ENCODE measurements at places on chromosomes 1 and 21.

DNA sequence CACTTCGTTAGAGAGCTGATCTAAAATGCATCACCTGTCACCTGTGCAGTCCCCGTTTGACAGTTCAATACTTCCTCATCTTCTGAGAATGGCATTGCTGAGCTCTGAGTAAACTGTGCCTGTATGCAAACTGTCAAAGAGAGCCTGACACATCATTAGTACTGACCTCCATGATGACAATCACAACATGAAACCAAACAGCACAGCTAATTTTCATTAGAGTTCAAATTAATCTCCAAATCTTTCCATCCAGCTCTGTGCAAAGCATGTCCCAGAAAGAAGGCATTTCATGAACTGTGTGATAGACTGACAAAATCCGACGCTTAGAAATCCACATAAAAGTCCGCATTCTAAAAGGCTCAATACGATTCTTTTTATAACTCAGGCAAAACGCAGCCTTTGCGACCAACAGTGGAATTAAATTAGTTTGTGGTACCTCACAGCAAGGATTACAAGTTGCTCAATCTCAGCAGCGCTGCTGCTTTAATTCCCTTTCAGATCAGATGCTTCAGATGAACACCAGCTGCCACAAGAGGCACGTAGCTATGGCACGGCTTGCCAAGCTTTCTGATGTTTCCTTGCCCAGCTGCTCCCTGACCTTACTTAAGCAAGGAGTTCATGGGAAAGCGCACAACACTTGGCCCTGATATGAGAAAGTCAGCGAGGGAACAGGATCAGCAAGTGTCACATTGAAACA, 765.5 kb upstream of the PRMT6 start:
- no peak for DNase-seq

GRCh38 chr21:46092811-46093667, 4.9 kb upstream of the COL6A2 start:
- DNase-seq, result no peak

DNA sequence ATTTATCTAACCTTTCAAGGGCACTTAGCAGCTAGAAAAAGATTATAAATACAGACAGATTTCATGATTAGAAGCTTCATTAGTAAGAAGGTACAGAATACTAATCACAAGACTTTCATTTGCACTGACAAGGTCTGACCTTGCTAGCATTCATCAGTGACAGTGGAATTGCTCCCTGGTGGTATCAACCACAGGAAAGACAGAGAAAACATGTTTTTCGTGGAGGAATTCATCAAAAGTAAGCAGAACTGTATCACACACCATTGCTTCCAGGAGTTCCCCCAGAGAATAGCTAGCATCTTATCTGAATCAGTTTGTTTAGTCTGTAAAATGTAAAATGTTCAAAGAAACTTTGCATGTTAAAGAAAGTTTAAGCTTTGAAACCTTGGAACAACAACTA, 20.6 kb upstream of the CRB1 start:
- DNase-seq, result no peak

DNA sequence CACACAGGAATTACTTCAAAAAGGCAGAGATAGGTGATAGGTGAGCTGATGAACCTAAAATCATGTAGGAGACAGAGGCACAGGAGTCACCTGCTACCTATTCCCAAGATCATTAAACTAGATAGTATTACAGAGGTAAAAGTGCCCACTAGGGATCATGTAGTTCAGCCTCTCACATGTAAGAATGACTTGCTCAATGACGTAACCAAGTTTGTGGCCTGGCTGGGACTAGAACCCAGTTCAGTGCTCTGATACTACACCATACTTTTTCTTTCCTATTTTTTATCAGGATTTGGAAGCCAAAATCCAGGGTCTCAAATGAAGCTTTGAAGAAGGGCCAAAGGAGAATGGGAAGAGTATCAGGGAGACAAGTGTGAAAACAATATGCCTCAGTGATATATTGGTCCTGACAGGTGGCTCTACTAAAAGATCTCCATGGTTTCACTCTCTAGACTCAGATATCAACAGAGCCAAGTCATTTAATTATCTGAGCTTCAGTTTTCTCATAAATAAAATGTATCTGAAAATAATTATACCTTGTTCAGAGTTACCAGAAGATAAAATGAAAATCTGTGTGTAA, 87.3 kb upstream of the SLFNL1 start:
- DNase-seq, result no peak

DNA sequence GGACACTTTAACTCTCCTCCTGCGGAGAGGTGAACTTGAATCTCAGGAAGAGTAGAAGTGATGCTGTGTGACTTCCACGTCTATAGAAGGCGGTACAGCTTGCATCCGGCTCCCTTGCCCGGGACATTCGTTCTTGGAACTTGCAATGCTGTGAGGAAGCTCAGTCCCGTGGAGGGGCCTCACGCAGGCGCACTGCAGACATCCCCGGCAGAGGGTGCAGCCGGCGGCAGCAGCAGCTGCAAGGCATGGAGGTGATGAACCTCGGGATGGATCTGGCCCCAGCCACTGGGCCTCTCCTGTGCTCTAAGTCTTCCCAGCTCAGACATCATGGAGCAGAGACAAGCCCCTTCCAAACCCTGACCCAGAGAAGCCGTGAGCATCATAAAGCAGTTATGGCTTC, 61.8 kb upstream of the SOD1 start:
- DNase-seq, result no peak

- no peak for DNase-seq
Measured at GRCh38 chr1:29050166-29050565, 73.5 kb downstream of the TMEM200B start.

- no peak for DNase-seq
Measured at GRCh38 chr1:236654957-236655356, 31.3 kb upstream of the ACTN2 start.

- no peak for DNase-seq
Measured at GRCh38 chr1:79791488-79792218, 785.1 kb upstream of the ADGRL4 start.

DNA sequence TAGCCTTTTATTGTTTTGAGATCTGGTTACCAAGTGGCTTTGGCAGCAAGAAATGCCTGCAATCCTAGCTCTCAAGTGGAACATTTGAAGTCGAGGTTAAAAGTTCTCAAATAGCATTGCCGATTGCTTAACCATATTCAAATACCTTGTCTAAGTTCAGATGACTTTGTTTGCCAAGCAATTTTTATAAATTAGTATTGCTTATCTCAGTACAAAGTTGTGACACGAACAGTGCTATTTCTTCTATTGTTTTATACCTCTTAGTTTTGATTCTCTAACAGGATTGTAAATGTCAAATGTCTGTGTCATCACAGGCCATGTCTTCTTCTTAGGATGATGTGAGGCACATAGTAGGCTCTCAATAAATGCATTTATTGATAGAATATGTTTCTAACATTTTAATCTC, 633.3 kb downstream of the PTPRC start:
- no peak for DNase-seq

GRCh38 chr1:12552951-12553921, 64.8 kb downstream of the DHRS3 start:
- DNase-seq, result no peak

GRCh38 chr1:41030872-41031616, 9.5 kb upstream of the SLFNL1 start:
- no peak for DNase-seq

GRCh38 chr1:118927427-118928187, 60.5 kb downstream of the TBX15 start:
- no peak for DNase-seq

DNA sequence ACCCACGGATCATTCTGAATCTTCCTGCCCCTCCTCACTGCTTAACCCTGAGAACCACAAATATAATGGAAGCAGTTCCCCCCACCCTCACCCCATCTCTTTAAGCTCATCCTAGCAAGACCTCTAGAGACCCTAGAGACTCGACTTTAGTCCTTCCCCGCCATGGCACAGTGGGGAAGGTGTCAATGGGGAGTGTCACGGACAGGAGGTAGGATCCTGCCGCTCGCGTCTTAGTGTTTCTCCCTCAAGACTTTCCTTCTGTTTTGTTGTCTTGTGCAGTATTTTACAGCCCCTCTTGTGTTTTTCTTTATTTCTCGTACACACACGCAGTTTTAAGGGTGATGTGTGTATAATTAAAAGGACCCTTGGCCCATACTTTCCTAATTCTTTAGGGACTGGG, 677 bp upstream of the PMF1 start:
- DNase-seq, result no peak

DNA sequence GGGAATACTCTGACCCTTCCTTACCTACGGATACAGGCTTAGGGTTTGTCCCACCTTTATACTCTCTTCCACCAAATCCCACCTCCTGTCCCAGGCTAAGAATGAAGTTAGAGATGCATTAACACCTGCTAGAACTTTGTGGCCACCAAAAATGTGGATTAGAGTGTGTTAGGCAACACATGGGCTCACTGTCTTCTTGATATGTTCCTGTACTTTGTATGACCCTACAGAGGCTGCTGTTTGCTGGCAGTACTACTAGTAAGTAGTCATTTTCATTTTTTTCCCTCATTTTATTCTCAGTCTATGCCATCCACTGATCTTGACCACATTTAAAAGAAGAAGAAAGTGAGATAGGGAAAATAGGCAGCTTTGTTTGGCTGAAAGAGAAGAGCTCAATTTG, 21.0 kb upstream of the TMEM39B start:
- DNase-seq, result no peak

DNA sequence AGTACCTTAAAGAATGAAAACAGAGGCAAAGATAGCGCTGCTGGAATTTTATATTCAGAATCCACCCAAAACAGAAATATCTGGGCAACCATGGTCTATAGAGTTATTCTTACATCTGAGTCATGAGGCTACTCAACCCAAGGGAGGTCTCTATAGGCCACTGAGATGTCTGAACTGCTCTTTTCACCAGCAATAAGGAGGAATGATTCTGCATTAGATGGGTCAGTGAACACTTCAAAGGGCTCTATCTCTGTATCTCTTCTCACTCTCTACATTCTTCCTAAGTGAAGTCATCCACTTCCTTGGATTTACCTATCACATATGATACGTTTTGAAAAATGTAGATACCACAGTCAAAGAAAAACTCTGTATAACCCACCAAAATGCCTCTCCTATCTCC, 90.2 kb upstream of the NGF start:
- DNase-seq, result no peak

DNA sequence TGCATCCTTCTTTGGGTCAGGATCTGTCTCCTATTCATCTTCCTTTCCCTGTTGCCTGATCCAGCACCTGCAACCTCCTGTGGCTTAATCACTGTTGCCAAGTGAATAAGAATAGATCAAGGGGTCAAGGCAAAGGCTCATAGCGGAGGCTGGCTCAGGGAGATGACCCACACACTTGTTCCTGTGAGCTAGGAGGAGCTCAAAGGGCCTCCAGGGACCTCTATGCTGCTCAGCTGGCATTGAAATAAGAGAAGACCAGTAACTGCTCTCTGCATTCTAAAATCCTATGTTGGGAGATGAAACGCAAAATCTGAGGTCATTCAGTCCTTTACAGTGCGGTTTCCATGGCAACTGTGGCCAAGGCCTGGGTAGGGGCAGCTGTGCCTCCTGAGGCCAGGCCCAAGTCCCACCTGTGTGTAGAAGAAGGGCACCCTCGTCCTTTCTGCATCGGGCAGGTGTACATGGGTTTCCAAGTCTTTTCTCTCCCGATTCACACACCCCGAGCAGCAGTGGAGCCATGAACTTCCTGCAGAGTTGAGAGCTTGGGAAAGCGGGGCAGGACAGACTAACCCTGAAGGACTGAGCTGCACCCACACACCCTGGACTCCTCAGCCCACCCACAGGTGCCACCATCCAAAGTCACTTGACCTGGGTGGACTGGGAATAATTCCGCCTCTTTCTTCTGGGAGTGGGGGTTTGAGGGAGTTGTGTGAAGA, 27.8 kb upstream of the STUM start:
- no peak for DNase-seq

DNA sequence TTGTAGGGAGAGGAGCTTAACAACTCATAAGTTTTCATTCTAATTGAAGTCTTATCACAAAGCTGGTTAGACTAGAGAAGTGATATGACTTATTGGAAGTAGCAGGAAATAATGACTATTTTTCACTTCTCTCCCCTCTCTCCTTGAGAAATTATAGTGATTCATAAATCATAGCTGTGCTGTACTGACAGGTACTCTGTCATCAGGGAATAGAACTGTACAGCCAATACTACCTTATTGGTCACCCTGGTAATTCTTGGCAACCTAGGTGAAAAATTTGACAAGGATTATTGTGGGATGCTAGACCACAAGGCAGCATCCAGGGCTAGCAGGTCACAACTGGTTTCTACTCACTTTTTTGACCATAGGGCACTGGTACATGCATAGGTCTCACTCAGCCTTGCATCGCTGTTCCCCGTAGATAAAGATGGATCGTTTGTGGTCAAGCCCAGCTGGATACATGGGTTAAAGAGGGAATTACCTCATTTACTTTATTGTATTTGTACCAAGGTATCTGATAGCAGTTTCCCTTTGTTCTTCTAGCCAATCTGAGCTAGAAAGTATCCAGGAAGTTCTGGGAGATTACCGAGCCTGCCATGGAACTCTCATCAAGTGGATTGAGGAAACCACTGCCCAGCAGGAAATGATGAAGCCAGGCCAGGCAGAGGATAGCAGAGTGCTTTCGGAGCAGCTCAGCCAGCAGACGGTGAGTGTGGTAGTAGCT, 113.6 kb downstream of the MACF1 start:
- no peak for DNase-seq

- DNase-seq, result no peak
Measured at GRCh38 chr1:19735440-19736127, 64.1 kb downstream of the TMCO4 start.

DNA sequence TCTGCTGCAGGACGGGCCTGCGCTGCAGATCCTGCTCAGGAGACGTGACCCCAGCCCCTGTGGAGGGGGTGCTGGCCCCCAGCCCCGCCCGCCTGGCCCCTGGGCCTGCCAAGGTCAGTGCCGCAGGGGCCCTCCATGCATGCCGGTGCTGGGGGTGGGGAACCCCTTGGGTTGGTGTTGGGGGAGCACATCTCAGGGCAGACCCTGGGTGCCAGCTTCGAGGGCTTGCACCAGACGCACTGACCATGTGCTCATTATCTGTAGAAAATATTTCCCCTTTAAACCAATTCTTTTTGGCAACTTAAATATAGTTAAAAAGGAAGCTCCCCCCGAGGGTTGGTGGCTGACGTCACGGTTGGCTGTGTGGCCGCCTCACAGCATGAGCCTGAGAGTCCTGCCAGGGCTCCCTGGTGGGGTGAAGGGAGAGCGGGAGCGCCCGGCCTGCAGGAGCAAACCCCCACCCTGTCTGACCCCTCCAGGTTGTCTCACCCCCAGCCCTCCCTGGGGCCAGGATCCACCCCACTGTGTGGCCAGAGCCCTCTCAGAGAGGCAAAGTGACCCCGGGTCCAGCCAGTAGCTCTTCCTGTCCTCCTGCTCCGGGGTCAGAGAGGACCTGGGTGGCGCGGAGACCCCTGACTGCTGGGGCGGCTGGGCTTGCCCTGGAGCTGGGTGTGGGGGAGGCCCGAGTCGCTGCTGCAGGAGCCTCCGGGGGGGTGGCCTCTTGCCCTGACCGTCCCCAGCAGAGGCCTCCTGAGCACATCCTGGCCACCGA, 5.3 kb upstream of the PFKL start:
- peak; percentile 13 for DNase-seq

GRCh38 chr1:23865543-23865930, 2.6 kb downstream of the FUCA1 start:
- no peak for DNase-seq

DNA sequence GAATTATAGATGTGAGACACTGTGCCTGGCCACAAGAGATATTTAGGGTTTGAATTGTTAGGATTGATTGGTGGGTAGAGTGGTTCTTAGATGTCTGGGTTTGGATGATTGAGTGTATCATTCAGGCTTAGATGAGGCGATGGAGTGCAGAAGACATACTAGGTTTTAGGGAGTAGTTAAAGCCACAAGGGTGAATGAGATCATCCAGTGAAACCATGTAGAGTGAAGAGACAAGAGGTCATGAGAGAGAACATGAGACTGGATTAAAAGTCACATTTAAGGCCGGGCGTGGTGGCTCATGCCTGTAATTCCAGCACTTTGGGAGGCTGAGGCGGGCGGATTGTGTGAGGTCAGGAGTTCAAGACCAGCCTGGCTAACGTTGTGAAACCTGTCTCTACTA, 37.2 kb downstream of the ZFYVE9 start:
- no peak for DNase-seq
